GM04504 (cell line): ENCODE measurements at places on chromosomes 3 and 15.
A peak's percentile ranks its signal among the peaks of the same experiment; 100 is the strongest.

DNA sequence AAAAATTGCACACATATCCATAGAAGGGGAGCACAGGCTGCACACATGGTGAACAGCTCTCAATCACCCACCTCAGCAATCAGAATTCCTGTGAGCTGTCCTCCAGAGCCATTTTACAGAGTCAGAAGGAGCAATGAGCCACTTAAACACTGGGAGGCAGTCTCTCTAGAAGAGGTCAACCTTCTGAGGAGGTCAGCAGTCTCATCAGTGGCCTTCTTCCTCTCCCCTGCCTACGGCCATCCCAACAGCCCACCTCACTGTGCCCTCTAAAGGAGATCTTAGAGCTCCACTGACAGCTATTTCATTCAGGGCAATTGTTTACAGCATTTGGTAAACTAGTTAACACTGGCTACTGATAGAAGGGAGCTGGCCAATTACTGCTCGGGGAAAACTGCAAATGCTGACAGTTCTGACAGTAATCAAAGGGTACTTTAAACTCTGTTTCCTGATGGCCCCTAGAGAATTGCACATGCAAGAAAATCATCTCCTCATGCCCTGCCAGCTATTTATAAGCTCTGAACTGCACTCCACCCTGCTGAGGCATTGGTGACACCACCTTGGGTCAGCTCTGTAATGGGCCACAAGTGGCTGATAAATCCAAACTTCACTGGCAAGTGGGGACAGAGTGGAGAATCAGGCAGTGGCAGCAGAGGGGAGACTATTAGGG is 42.1 kb upstream of the TSPAN3 start:
- no peak for DNase-seq

- no peak for DNase-seq
These were observed 117.9 kb upstream of the UBE2E2 start for GRCh38 chr3:23085261-23085660.

GRCh38 chr3:66472313-66473134 is 28.3 kb downstream of the LRIG1 start:
- DNase-seq: no peak

- DNase-seq: no peak
These were observed 202.8 kb upstream of the TBC1D5 start for GRCh38 chr3:17945018-17945798.

DNA sequence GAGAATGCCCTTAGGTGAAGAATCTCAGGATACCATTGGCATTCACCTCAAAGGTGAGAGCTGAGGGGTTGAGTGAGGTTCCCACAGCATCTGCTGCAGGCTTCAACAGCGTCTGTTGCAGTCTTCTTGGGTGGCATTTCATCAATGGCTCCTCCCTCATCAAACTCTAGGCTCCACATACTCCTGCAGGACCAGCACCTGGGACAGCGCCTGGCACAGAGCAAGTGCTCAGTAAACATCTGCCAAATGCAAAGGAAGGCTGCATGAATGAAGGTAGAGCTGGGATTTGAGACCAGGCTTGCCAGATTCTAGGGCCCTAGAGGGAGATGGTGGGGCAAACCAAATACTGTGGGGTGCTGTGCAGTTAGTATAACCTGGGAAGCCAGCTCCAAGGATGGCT is 9.6 kb downstream of the TRH start:
- DNase-seq: no peak

DNA sequence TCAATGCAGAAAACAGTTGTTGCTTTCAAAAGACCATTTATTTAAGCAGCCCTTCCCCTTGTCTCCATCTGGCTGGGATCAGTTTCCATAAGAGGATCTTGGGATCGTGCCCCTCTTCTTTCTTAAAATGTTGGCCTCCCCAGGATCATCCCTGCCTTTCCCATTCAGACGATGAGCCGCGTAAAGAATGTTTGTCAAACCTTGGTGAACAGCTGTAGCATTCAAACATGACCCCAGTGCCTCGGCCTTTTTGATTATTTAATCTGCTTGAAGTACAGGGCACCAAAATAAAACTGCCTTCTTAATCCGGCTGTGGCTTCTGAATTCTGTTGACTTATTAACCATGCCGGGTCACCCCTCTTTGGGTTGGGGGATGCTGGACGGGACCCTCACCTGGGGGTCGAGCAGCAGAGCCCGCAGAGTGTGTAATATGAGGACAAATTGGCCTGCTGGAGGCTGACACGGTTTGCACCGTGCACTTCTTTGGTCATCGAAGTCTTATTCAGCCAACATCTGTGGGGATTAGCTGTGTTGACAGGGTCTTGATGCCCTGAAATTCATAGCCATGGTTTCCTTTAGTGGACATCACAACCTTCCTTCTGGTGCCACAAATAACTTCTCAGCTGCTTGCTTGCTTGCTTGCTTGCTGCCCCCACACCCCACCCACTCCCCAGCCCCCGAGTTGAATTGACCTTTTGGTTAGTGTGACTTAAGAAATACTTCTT is at the start of gene LRTM1:
LRTM1 (minus strand) TSS at position 14 of the 725 bp plus-strand sequence. CDS start 148 bp downstream, outside the sequence.
- DNase-seq: no peak

DNA sequence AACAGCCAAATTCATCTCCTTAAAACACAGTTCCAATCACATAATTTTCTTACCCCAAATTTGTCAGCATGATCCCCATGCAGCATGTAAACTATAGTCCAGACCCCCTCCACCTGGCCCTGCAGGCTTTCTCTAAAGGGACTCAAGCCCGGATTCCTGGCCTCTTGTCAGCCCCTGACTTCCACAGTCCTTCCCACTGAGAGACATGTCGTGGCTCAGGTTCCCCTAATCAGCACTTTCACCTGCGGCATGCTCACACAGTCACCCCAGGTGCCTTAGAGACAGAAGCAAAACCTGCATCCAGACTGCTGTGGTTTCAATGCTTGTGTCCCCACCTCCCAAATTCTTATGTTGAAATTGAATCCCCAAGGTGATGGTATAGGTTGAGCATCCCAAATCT is 372.7 kb upstream of the ATP10A start:
- no peak for DNase-seq

- DNase-seq: no peak
These were observed 1.4 kb upstream of the COL8A1 start for GRCh38 chr3:99637016-99637367.

- DNase-seq: no peak
These were observed 260.5 kb downstream of the C3orf38 start for GRCh38 chr3:88410259-88410658.

- DNase-seq: no peak
These were observed 36.0 kb upstream of the ZNF445 start for GRCh38 chr3:44513513-44513912.

- no peak for DNase-seq
These were observed 35.2 kb downstream of the IFT122 start for GRCh38 chr3:129474984-129475804.

- DNase-seq: peak; percentile 69
These were observed 63.7 kb downstream of the LRCH3 start for GRCh38 chr3:197854596-197855343.

- DNase-seq: no peak
These were observed 6.6 kb downstream of the ACOX2 start for GRCh38 chr3:58530354-58530865.

DNA sequence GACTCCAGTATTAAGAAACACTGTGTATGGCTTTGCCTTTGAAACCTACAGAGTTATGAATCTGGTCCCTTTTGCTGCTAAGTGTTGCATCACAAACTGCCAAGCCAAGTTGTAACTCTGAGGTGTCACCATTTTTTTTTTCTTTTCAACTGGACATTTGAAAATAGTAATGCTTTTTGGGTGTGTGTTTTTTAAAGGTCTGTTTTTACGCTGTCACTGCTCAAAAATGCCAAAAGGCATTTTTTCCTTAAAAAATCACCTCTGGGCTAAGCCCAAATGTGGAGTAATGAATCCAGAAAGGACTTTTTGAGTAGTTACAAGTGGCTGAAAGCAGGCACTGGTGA is 9.5 kb downstream of the SMAD3 start:
- no peak for DNase-seq

DNA sequence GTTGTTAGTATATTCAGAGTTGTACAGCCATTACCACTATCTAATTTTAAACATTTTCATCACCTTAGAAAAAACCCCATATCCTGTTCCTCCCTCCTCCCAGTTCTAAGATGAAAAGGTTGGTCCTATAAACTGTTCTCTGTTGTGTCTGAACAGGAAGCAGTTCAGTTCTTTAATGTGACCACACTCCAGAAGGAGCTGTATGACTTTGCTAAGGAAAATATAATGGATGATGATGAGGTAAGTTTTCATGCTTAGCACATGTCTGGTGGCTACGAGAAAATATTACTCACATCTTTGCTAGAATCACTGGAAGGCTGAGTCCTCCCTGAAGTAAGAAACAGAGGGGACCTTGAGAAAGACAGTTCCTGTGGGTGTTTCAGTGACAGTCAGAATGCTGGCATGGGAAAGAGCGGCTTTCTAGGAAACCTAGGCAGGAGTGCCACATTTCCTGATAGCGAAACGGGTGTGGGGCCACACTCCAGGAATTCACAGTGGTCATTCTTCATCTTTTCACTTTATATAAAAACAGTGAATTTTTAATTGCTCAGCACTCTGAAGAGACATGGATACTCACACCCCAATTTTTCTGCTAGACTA is 20.3 kb downstream of the CRTAP start:
- no peak for DNase-seq

DNA sequence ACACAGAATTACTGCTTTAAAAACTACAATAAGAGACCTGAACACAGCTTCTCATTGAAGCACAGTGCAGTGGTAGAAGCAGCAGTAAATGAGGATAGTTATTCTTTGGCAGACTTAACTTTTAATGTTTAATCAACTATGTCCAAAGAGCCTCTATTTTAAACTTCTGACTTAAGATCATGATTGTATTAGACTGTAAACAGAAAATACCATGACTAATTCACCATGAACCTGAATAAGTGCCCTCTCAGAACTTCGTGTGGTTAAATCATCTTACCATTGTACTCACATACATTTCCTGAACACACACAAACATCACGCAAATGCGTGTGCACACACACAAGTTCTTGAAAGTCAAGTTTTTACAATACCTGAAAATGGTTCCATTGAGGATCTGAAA is 13.9 kb downstream of the CEP152 start:
- no peak for DNase-seq

GRCh38 chr3:99777708-99778107 is 40.0 kb upstream of the CMSS1 start:
- DNase-seq: no peak

- peak; percentile 32 for DNase-seq
These were observed 33.4 kb upstream of the RAD18 start for GRCh38 chr3:8996681-8997121.

- DNase-seq: no peak
These were observed 17.6 kb upstream of the SLC41A3 start for GRCh38 chr3:126101521-126101982.

DNA sequence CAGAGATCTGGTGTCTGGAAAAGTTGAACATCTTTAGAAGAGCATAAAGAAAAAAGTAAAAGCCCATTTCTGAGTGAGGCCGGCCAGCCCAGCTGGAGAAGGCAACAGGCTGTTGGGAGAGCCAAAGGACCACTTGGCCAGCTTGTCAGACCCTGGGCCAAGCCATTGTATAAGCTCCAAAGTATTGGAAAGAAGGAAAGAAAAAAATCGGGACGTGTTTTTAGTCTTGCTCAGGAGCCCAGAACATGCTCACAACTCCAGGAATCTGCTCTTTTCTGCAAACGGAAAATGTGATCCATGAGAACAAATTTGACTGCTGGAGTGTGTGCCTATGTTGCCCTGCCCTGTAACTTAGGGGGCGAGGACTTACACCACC is 10.4 kb upstream of the CLPX start:
- DNase-seq: no peak

GRCh38 chr3:45199837-45200648 is 26.0 kb downstream of the TMEM158 start:
- DNase-seq: peak; percentile 64

DNA sequence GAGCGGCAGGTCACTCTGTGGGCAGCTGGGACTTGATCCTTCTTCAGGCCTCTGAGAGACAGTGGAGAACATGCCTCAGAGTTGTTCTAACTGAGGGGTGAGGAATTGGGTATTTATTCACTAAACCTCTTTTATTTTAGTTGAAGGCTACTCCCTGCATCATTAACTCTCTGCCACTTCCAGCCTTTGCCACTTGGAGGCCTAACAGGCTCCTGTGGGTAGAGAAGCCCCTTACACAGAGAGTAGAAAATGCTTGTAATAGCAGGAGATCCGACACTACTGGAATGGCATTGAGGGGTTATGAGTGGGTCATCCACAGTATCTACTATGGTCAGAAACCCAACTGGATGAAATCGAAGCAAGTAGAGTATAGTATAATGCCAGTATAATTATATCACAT is 81.7 kb downstream of the RYR3 start:
- DNase-seq: no peak

GRCh38 chr3:23728601-23729117 is 77.1 kb upstream of the UBE2E1 start:
- no peak for DNase-seq

DNA sequence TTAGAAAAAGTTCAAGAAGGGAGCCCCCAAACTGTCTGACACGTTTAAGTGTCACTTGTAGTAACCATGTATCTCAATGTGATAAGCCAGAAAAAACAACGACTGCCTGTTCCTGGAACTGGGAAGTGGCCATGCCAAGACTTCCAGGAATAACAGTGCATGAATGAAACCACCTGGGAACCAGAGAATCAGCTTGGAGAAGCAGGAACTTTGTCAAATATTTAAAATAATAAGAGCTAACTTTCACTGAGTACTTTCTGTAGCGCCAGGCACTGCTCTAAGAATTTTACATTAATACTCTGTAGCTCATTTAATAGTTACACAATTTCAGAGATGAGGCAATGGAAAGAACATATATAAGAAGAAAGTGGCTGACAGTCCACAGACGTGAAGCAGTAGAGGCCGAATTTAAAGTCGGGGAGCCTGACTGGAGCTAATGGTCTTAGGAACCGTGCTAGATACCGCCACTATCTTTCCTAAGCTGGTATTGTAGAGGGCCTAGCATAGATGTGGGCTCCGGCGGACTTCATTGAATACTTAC is 876 bp downstream of the PLSCR1 start:
- DNase-seq: no peak

GRCh38 chr3:117490716-117491115 is 781.1 kb downstream of the TUSC7 start:
- no peak for DNase-seq

DNA sequence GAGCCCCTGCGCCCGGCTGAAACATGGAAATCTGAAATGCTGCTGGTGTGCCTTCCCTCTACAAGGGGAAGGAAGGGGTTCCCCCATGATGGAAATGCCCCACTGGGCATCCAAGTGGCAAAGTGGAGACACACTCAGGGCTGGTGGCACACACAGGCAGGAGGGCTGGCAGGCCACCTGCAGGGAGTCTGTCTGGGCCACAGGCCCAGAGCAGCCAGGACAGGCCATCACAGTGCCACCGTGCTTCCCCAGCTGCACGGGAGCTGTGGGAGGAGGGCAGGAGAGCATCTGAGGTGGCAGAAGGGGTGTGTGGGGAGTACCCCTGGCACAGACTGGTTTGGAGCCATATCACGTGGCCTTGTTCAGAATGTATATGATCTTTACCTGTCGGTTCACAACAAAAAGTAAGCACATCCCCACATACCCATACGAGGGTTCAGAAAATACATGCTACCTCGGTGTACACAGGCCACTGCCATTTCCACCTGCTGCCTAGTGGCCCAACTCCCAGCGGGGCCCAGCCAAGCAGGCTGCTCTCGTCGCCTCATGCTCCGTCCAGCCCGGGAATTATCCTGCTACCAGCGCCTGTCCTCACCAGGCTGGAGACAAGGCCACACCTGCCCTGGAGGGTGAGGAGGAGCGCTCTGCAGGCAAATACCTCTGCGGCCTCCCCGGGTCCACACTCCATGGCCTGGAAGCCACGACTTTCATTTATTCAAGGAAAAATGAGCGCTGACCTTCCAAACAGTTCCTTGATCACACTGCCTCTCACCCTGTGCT is 22.6 kb upstream of the DUSP7 start:
- no peak for DNase-seq
